ENCODE measurements at places on chromosomes 12 and 14. TPM values are rescaled to one million over a fixed set of nuclear protein-coding genes. Genes with fewer than 3 reads are reported as not detected.

DNA sequence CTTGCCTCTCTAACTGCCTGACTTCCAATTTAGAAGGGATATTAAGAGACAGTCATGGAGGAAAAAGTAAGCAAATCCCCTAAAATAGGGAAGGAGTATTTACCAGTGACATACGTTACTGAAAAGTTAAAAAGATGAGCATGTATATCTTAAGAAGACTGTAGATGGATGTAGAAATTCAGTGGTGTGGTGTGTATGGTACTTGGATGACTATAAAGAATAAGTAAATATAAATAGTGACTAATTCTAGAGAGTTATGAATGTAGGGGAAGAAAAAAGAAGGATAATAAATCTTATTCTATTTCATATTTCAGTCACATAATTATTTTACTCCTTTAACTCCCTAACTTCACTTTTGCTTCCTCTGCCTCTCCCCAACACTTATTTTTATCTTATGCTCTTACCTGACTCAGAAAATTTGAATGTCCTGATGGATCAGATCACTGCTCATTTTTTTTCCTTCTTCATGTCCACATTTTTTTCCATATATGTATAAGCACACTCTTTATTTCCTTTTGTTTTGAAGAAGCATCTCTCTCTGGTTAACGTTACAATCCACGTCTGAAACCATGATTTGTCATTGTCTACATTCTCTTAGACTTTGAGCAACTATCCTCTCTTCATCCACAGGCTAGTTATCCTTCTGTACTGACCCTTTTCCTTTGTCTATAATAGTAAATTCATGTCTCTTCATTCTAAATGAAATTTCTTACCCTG, 422.7 kb upstream of the SYT1 start:
- no peak for ATAC-seq

DNA sequence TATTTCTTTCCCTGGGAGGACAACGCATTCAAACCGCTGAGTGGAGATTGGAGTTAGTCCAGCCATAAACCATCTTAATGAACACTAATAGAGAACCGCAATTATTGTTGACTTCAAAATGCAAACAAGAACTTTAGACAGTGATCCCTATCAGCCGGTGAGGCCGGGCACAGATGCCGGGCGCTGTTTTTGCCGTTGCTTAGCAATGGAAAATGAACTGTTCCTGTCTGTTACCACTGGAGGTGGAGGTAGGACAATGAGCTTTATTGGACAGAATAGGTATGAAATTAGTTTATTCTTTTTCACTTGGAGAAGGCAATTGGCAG, 216.8 kb downstream of the TTC8 start:
- ATAC-seq = peak; percentile 5

DNA sequence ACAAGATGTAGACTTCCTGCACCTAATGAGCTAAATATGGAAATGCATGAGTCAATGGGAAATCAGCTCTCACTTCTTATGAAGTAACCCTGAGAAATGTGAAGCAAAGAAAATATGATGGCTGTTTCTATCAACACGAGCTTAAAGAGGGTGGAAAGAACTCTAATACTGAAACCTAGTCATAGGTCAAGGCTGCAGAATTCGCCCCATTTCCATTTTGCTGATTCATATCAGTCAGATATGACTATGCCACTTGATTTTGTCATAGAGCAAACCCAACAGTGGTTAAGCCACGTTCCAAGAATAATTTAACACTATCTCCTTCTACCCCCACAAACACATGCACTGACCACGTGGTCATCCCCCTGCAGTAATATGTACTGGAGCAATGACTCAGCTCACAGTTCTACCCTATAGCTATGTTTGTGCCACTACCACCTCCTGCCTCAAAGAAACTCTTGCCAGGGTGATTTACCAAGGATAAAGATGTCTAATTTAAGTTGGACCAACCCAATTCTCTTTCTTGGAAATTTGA, 157.5 kb downstream of the TMTC3 start:
- peak; percentile 17 for ATAC-seq

ARL6IP4 gene
- total RNA-seq = 131 TPM

ADAM20 gene
- 1.5 TPM for total RNA-seq

ADCY4 gene
- total RNA-seq = not detected
